ENCODE measurements at places on chromosomes 12 and 14.
A peak's percentile ranks its signal among the peaks of the same experiment; 100 is the strongest.

DNA sequence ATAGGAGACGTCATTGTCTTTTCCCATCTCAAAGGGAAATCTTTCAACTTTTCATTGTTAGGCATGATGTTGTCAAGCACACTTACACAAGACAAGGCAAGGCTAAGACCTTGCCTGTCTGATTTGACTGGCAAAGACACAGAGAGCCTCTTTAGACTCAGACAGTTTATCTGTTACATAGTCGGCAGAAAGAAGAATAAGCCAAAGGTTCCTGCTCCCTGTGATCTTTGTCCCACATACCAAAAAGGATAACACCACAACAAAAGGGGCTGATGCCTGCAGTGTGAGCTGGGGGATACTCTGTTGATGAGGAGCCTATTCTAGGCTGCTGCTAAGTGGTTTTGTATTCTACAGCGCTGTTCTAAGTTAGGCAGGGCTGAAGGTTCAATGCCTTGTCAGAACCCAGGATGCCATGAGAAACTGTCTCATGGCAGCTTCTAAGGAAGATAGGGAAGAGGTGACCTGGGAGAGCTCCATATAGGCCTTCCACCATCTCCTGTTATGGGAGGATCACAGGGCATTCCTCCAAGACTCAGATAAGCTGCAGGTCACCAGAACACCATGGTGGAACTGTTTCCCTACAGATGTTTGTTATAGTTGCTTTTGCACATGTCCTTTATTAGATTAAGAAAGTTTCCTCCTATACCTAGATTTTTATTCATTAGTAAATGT, 12.7 kb downstream of the ERC1 start:
- DNase-seq = no peak

GRCh38 chr12:53060721-53061276, 10.9 kb downstream of the TNS2 start:
- DNase-seq = no peak

DNA sequence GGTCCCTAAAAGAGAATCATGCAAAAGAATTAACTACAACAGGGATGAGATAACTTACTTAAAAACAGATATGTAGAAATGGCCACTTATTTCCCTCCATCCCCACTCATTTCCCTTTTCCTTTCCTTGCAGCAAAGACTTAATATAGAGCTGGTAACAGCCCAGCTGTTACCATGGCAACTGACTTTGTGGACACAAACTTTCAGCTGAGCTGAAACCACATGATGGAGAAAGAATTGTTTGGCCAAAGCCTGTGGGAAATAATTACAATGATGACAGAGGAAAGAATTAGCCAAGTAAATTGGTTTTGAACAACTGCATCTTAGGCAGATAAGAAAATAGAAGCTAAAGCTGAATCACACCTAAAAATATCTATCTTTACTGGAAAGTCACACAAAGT, 364.9 kb downstream of the GALC start:
- peak; percentile 15 for DNase-seq

GRCh38 chr12:50507930-50508329, 3.1 kb downstream of the DIP2B start:
- peak; percentile 62 for DNase-seq

DNA sequence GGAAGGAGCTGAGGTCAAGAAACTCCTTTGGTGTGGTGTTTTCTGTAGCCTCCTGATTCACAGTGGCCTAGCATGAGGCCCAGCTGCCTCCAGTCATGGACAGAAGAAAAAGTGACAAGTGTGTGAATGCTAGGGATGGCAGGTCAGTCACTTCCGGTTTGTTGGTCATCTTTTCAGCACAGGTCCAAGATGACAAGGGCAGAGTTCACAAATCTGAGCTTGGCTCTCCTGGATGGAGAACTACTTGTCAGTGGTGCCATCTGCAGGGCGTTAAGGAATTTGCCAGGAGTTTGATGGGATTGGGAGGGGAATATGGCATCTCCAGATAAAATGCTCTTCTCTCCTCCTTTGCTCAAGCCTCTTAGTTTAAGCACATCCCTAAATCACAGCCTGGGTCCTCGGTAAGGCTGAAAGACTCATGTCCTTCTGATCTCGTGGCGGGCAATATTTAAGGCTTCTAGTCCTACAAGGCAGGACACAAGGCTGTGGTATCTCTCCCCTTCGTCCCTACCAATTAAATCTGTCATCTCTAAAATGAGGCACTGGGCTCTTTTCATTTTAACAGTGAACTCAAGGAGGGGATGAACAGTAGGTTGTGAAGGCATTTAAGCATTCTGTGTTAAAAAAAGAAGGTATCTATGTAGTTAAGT, 10.0 kb downstream of the TUBA1B start:
- peak; percentile 84 for DNase-seq

DNA sequence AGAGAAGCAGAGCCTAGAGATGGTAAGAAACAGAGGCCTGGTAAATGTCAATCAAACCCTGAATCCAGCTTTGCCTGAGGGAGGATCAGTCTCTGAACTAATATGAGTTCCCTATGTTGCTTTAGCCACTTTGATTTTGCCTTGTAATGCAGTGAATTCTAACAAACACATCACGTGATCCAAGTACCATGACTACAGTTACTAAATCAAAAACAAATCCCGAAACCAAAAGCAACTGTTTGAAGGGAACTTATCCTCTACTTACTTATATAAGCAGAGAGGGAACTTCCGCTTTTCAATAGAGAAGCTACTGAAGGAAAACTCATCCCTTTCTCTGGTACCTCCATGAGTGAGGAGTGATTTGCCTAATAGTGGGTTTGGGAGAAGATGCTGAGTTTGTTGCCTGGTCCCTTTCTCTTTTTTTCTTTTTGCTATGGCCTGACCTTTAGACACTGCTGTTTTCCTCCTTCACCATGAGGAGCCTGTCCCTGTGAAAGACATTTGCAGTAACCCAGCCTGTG, 7.7 kb upstream of the PPTC7 start:
- DNase-seq = peak; percentile 89

DNA sequence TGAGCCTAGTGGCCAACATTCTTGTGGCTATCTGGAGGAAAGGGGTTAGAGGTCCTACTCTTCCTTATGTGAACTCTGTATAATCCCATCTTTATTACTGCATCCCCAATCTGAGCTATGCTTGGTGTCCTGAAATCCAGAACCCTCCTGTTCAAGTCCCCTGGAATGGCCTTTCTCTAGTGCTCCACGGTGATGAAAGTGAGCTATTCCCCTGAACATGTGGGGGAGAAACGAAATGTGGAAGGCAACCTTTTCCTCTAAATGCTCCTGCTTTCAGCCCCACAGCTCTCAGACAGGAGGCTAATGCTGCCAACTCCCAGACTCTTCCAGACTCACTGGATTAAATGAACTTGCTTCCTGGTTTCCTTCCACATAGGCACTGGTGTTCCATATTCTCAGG, 2.5 kb upstream of the PGAM5 start:
- DNase-seq = no peak

DNA sequence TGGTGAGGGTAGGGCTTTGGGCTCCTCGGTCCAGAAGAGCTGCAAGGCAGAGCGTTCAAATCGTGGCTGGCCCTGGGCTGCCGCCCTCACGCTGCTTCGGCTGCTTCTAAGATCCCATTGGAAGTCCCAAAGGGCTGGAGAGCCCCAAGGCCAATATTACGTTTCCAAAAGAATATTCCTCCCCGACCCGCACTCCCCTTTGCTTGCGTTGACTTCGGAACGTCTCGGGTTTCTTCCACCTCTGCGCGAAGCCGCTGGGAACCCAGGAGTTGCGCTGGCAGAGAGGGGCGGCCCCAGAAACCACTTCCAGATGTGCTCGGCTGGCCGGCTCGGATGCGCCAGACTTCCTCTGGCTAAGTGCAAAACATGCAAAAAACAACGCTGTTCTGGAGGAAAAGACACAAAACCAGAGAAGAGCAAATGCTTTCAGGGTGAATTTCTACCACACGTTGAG, at the start of gene GLT8D2:
GLT8D2 (minus strand) TSS at position 285 of the 454 bp plus-strand sequence. CDS start 30,539 bp downstream, outside the sequence.
- no peak for DNase-seq

DNA sequence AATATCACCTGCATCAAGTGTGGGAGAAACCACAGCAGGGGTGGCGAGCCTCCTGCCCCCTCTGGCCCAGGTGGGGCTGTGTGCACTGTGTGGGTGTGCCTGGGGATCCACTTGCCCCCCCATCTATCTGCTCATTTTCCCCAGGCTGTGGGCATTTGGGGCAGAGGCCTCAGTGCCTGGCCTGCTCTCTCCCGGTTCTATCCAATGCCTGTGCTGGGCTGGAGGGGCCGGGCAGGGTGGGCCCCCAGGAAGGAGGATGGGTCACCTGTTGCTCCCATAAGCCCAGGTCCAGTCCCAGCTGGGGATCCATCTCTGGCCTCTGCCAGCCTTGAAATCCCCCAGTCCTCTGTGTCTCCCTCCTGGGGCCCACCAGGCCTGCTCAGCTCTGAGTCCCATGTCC, 105.6 kb downstream of the TMEM121 start:
- no peak for DNase-seq

DNA sequence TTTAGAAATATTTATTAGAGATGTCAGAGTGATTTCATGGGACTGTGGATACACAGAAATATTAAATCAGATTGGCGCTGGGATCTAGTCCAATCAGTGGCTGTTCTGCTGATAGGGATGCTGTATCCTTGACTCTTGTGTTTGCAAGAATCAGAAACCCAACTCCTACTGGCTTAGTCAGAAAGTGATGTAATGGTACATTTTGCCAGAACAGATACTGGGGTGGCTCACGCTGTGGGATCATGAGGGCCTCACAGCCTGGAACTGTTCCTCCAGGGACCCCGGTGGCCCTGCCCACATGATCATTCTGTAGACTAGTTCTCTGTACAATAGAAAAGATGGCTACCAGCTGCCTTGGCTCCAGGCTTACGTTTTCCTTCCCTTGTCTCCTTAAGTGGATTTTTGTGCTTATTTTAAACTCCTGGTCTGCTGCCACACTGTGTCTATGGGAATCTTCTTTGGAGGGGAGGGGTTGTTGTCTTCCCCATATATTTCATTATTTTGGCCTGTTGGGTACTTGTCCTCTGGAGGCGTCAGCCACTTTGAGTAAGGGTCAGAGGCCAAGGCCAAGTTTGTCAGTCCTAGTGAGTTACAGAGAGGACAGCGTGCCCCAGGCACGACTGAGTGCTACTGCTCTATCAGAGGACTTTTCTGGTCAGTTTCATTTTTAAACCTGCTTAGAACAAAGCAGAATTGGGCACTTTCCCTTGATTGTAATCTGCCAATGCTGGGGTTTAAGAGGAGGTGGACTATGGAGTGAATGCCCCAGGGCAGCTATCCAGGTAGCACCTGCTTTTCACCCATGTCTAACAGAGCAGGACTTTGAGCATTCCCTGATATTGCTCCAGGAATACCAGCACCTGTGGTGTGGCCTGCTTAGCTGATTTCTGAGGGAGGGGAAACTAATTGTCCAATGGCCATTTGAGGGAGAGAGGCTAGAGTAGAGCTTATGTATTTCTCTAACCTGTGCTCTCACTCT, 164.3 kb downstream of the SLC5A8 start:
- DNase-seq = peak; percentile 24

DNA sequence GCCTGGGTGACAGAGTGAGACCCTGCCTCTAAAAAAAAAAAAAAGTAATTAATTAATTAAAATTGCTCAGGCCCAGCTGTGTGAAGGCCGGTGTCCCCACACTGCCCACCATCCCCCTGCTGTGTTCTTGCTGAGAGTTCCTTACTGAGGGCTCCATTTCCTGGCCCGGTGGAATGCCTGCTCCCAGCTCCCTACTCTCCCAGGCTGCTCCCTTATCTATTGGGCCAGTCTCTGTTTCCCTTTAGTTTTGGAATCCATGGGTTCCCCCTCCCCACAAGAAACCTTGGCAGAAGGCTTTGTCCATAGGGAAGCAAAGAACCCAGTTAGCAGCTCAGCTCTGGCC, 19.0 kb downstream of the MLXIP start:
- no peak for DNase-seq

DNA sequence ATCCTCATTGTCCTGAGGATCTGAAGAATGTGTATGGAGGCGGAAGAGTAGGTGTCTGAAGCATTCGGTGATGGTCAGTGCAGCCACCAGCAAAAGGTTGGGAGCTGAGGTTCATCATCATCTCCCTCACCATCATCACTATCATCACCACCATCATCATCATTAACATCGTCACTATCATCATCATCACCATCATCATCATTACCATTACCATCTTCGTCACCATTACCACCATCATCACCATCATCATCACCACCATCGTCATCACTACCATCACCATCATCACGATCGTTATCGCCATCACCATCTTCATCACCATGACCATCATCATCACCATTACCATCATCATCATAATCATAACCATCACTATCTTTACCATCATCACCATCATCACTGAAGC, 90.8 kb upstream of the TMEM132D start:
- DNase-seq = no peak

DNA sequence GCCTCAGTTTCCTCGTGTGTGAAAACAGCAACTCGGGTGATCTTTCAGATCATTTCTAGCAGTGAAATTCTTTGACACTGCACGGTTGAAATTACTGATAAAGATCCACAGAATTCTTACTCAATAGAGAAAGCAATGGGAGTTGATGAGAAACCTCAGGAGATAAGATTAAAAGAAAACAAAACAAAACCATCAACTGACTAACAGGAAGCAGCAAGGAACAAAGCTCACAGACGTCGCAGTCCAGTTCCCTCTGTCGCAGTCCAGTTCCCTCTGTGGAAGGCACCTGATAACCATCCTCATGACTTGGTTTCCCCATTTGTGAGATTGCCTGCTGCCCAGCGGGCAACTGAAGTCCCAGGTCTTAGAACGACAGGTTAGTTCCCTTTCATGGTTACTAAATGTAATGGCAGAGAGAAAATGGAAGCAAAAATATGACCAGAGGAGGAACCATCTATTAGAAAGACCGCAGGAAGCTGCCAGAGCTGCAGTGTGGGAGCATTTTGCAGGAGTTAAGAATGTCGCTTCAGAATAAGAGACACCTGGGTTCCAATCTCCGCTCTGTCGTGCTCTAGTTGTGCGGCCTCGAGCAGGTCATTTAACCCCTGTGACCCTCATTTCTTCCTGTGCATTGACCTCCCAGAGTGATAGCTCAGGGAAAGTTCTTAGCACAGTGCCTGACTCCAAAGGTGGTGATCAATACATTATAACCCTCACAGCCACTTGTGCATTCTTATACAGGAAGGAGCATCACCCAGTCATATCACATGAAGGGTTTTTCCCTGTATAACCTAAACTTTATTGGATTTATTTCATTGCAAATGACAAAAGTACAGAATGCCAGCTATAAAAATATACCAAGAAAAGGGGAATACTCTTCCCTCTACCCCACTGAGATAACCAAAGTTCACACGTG, 5.1 kb upstream of the MED13L start:
- DNase-seq = no peak

DNA sequence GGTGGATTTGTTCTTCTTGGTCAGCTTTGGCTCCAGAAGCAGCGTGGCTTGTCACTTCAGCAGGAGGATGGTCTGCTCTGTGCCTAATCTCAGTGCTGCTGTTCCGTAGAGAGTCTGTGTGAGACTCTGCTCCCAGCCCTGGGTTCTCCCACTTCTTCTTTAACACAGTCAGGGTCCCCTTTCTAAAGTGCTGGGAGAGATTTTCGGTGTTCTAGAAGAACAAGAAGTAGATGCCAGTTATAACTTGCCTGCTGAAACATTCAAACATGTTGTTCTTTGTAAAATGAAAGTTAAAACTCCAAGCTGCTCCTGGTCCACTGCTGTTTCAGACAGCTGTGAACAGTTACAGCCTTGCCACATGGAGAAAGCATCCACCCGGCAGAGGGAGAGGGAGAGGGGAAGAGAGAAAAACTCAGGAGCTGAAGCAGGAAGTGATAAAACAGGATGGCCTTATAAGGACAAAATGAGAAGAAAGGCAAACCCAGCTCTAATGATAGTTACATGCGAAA, 55.2 kb upstream of the CERS5 start:
- DNase-seq = peak; percentile 85

GRCh38 chr12:98465950-98466602, 49.3 kb upstream of the TMPO start:
- DNase-seq = no peak
